Aortic smooth muscle cell (primary cell): ENCODE measurements at places on chromosomes 11 and 22. TPM values are rescaled to one million over a fixed set of nuclear protein-coding genes. Genes with fewer than 3 reads are reported as not detected.

MS4A4E gene
- not detected in 2 replicates for total RNA-seq

F2 gene
- total RNA-seq, result not detected in 2 replicates

TENM4 gene
- 11.1 and 15.6 TPM in 2 replicates for total RNA-seq

GLB1L2 gene
- total RNA-seq, result 0.13 TPM in 1 of 2 replicates, not detected in the other

LRRC74B gene
- not detected in 2 replicates for total RNA-seq

FADS3 gene
- total RNA-seq, result 93.7 and 131 TPM in 2 replicates

FREY1 gene
- 0.44 and 0.79 TPM in 2 replicates for total RNA-seq

TRPM5 gene
- total RNA-seq, result not detected in 2 replicates

C2CD2L gene
- 3.3 and 3.7 TPM in 2 replicates for total RNA-seq

ADAMTS15 gene
- 44.9 and 47.6 TPM in 2 replicates for total RNA-seq
